ENCODE measurements at places on chromosomes 12 and 14.

DNA sequence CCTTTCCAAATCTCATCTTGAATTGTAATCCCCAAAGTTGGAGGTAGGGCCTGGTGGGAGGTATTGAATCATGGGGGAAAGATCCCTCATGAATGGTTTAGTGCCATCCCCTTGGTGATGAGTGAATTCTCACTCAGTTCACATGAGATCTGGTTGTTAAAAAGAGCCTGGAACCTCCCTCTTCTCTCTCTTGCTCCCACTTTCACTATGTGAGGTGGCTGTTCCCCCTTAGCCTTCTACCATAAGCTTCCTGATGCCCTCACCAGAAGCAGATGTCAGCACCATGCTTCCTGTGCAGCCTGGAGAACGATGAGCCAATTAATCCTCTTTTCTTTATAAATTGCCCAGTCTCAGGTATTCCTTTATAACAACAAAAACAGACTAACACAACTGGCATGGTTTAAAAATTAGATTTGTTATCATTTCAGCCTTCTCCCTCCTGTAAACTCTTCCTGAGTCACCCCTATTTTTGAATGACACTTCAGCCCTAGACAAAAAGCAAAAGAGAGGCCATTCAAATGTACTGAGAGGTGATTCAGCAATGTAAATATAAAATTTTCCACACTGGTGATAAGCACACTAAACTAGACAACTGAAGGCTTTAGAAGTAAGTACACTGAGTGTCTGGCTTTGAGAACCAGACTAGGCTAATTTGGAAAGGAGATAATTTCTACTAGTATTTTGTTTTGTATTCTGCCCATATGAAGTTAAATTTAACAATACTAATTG, 212.1 kb upstream of the ABCD2 start:
- DNase-seq, result no peak

- no peak for DNase-seq
Observed at GRCh38 chr12:30482650-30483049, 213.0 kb downstream of the IPO8 start.

- DNase-seq, result no peak
Observed at GRCh38 chr14:103073876-103074728, 9.9 kb upstream of the LBHD2 start.

DNA sequence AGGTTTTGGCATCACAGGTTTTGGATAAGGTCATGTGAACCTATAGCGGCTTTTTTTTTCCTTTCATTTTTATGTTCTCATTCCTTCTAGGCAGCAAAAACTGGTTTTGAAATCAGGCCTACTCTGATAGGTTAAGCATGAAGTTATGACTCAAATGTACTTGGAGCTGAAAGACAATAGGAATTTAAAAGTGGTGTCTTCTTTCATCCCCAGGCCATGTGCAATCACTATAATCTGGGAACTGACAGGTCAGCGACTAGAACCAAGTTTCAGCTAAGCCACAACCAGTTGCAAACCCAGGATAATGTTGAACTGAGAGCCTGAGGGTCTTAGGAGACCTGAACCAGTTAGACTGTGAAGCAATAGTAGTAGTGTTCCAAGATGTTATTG, 74.3 kb downstream of the ANO6 start:
- DNase-seq, result peak; percentile 48

GRCh38 chr14:32940066-32940651, 1.5 kb downstream of the NPAS3 start:
- no peak for DNase-seq

DNA sequence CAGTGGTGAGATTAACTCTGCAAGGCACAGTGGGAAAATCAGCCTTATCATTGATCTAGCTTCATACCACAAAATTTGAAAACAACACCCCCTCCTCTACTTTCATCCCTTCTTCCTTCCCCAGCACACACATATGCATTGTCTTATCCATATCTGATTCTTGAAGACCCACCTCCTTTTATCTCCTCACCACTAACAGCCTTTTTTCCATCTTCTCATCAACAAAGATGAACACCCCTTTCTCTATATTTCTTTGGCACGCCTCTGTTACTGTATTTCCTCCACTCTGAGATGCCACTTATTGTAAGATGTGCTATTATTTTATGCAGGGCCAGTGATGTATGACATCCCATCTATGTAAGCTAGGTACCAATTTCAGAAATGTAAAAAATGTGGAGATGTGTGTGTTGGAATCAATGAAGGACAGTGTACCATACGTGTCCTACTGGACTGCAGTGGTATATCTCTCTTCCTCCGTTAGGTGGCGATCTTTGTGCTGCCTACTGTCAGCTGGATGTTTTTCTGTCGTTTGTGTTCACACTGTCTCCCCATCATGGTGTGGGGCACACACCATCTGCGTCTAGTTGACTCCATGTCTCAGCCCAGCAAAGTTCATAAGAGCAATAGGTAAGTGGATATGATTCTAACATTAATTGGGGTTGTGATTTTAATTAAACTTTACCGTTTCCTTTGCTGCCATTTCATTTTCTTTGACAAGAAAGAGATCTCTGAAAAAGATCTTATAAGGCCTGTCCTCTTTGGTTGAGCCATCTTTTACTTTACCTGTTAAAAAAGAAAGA, 24.0 kb downstream of the CCDC38 start:
- peak; percentile 71 for DNase-seq

- DNase-seq, result no peak
Observed at GRCh38 chr12:34105392-34105933, 83.2 kb downstream of the ALG10 start.

DNA sequence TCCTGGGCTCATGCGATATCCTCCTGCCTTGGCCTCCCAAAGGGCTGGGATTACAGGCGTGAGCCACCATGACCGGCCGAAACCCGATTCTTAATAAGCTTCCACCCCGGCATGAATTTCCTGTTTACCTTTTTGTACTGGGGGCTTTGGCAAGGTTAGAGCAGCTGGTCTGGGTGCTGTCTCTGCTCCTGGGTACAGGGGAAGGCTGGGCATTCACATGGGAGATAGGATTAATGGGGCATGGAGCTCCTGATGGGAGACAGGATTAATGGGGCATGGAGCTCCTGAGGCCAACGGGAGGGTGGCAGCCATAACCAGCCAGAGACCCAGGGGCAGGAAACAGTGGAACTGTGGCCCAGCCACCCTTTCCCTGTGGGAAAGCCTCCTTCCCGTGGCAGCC, 69.5 kb upstream of the DICER1 start:
- no peak for DNase-seq

DNA sequence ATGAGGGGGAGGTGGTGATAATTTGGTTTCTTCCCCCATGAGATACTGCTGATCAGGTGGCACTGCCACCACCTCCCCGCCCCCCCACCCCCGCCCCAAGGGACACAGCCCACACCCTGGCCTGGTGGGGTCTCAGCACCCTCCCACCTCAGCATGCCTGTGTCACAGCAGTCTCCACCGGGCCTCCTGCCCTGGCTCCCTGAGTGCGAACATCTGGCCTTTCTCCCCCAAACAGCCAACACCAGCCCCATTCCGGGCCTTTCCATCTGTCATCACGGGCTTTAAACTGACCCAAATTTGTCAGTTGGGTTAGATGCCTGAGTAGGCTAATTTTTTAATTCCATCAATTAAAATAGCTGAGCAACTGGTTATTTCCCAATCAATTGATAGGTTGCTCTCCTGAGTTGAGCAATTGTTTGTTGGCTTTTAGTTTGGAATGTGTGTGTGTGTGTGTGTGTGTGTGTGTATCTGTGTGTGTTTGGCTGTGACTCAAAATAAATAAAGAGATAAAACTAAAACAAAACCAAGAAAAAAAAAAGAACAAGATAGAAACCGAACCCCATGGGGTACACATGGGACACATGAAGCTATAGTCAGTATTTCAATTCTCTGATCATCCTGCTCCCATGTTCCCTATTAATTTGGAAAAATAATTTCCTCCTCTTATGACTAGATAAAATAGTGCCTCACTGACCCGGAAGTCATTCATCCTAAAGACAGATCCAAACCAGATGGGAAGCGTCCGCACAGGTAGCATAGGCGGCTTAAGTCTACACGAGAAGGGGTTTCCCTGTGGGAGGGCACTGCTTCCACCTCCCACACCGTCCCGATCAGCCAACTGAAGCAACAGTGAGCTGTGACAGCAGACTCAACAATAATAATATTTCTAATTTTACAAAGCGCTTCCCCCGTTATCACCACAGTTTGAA, 7.4 kb downstream of the SERPINA12 start:
- DNase-seq, result no peak

DNA sequence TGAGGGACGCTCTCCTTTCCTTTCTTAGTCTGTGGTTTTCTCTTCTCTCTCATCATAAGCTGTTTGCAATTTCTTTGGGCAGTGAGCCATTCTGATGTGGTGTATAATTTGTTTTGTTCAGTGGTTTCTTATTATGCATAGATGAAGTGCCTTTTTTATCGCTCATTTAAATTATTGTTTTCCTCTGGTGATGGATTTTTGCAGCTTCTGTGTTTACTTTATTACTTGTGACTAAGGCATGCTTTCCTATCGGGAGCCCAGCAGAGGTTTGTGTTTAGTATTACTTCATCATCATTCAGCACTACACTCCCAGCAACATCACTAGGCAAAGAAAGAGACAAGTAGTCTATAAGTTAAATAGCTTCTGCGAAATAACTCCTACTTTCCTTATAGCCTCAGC, 586.6 kb upstream of the NOVA1 start:
- no peak for DNase-seq

GRCh38 chr12:84624601-84625000, 288.0 kb downstream of the SLC6A15 start:
- no peak for DNase-seq

DNA sequence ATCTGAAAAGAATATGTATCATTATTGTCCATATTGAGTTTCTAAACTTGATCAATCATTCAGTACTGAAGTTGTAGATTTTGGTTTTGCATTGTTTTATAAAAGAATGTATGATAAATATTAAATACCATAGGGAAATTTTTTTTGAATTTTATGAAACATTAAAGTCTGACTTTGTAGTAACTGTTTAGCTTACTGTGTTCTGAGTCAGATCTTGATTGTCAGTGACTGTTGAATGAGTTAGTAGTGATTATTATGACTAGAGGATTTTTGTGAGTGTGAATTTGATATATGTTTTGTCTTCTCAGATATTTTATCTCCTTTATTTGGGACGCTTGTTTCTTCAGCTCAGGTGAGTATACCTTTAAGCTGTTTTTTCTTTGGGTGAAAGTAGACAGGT, 10.1 kb downstream of the TDP1 start:
- no peak for DNase-seq

DNA sequence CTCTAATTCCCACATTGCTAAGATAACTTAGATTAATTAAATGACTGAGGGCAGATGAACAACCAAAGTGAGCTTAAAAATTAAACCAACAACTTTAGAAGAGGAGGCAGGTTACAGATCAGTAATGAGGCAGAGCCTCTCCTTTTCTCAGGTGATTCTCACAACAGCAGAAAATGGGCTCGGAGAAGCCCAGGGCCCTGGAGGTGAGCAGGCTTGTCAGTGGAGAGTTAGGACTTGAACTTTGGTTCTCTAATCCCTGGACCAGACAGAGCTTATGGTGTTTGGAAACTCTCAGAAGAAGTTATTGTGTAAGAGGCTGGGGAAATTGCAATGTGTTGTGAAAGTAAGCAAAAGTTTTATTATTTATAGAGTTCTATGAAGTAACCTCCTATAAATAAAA, 2.8 kb downstream of the TRHDE start:
- DNase-seq, result no peak

- no peak for DNase-seq
Observed at GRCh38 chr12:46402941-46403718, 30.6 kb upstream of the SLC38A2 start.

DNA sequence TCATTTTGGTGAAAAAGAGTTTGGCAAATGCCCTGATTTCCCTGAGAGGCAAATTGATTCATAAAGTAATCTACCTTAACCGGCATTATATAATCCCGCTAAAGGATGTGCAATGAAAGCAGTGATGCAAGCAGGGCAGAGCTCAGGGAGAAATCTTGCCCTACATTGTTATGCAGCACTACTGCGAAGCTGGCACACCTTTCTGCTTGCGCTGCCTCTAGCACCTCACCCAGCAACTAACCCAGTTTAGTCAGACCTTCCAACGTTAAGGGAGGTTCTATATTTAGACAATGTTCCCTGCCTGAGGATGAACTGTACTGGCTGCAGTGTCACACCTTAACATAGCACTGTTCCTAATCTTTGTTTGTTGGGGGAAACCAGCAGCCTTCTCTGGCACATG, 60.8 kb upstream of the CCDC196 start:
- DNase-seq, result no peak

GRCh38 chr12:116734156-116734768, 3.6 kb downstream of the SPRING1 start:
- DNase-seq, result no peak

DNA sequence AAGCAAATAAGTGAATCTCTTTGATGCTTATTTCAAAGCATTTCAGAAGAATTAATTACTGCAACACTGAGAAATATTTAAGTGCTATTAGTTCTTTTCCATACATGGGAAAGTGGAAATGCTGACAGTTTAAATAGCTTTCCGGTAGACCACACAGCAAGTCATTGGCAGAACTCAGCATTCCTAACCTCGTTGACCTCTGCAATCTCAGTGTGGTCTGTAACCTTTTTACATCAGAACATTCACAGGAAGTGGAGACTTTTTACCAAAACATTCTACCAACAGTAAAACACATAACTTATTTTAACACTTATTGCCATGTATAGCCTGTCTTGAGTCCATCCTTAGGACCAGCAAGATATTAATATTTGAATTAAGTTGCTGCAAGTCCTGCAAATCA, 249.5 kb upstream of the DCN start:
- no peak for DNase-seq

- no peak for DNase-seq
Observed at GRCh38 chr12:110371408-110372055, 32.0 kb downstream of the ANAPC7 start.

DNA sequence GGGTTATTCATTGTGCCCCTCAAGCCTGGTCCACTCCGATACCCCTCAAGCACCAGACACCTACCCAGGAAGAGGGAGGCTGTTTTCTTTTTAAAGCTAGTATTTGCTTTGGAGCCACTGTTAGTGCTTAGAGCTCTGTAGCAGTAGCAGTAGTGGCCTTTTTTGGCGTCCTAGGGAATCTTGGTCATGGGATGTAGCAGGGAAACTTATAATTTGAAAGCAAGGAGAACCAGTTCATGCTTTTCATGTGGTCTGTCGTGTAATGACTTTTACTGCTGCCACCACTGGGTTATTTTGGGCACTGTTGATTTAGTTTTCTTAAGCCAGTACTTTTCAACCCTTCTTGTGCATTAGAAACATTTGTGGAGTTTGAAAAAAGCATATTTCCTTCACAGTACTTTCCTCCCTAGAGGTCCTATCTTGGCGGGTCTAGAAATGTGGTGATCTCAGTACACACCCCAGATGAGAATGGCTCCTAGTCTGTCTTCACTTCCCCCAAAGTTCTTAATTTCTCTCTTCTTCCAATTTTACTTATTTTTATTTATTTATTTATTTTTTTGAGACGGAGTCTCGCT, 49.7 kb downstream of the MARK3 start:
- no peak for DNase-seq

DNA sequence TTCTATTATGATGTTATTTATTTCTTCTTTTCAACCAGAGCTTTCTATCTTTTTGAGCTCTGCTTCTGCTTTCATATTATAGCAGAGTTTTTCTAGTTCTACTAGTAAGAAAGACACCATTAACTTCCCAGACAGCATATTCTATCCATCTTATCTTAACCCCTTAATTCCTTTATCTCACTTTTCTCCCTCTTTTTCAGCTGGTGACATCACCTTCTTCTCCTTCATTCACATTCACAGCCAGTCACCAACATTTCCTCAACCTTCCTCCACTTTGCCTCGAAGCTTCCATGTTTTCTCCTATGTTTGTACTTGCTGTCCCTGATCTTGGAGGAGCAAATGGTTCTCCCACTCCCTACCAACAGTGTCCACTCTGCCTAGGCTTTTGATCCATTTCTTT, 3.5 kb upstream of the CSRP2 start:
- DNase-seq, result no peak
